EH (cell line): ENCODE measurements at places on chromosomes 16 and 17.

GRCh38 chr16:26240807-26241206 lies 549.0 kb downstream of the HS3ST4 start:
- no peak for DNase-seq

- DNase-seq, result no peak
These were observed 4.7 kb upstream of the KDM8 start for GRCh38 chr16:27198451-27199234.

DNA sequence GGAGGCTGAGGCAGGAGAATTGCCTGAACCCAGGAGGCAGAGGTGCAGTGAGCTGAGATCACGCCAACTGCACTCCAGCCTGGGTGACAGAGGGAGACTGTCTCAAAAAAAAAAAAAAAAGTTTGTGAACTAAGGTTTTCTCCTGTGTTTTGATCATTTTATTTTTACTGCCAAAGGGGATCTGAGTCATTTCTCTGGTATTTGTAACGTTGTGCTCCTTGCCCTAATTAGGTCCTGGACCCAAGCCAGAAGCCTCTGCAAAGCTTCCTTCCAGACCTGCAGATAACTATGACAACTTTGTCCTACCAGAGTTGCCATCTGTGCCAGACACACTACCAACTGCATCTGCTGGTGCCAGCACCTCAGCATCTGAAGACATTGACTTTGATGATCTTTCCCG lies 32.1 kb downstream of the IST1 start:
- DNase-seq, result peak; percentile 97

DNA sequence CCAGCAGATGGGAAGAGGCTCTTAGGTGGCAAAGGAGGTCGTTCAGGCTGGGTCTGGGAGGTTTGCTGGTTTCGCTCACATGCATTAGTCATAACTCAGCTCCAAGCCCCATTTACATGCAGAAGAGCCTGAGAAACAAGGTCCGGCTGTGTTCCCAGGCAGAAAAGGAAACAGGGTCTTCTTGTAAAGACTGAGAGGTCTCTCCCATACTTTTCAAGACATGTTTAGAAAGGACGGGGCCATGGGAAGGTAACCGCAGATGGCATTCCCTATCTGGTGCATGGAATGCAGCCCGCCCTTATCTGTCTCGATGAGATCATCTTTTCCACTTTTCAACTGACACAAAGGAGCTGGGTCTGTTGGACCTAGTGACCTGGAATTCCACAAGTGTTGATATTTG lies 389.0 kb upstream of the CDH11 start:
- DNase-seq, result peak; percentile 29

DNA sequence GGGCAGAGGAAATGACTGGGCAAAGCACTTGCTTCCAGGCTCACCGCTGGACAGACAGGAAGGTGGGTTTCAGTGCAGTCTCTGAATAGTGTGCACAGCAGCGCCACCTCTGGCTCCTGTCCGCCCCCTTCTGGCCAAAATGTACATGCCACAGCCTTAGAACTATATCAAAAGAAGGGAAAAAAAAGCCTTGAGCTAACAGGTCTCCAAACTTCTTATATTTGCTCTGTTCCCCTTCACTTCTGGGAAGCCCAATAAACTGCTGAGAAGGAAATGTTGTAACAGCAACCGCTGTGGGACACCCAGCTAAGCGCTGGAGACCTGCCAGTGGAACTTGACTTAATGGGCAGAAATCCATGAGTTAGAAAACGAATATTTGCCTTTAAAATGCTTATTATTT lies 17.5 kb downstream of the COG7 start:
- peak; percentile 56 for DNase-seq

GRCh38 chr17:19336938-19337711 lies 25.4 kb downstream of the B9D1 start:
- DNase-seq, result no peak

DNA sequence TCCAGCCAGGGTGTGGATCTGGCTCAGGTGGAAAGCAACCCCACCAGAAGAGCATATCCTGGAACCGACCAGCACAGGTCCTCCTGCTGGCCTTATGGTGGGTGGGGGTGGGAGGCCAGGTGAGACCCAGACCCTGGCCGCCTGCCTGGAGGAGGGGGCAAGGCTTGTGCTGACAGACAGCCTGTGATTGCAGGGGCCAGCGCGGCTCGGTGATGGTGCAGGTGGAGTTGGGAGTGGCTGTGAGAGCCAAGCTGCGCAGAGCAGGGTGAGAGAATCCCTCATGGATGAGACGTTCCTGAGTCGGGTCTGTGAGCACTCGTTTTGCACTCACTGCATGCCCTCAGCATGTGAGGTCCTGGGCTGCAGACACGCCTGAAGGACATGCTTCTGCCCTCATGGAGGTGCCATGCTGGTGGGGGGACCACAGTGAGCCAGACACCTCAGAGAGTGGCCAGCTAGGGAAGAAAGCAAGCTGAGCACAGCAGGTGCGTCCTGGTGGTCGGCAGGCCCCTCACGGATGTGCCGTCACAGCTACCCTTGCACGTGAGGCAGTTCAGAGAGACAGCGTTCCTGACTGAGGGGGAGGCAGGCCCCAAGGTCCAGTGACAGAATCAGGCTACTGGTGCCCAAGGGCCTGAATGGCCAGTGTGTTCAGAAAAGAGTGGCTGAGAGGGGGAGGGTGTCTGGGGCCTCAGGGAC lies 3.8 kb upstream of the KCNJ12 start:
- no peak for DNase-seq

- DNase-seq, result peak; percentile 36
These were observed 1.8 kb downstream of the ZC3H7A start for GRCh38 chr16:11794996-11795886.

GRCh38 chr17:17468217-17469010 lies 8.4 kb upstream of the MED9 start:
- DNase-seq, result no peak

GRCh38 chr17:39553341-39553945 lies 54.3 kb downstream of the NEUROD2 start:
- peak; percentile 67 for DNase-seq

- DNase-seq, result no peak
These were observed 61.5 kb downstream of the SLC6A2 start for GRCh38 chr16:55717326-55717725.
